Endothelial cell (in vitro differentiated cells): ENCODE measurements at places on chromosomes 7 and 10.

DNA sequence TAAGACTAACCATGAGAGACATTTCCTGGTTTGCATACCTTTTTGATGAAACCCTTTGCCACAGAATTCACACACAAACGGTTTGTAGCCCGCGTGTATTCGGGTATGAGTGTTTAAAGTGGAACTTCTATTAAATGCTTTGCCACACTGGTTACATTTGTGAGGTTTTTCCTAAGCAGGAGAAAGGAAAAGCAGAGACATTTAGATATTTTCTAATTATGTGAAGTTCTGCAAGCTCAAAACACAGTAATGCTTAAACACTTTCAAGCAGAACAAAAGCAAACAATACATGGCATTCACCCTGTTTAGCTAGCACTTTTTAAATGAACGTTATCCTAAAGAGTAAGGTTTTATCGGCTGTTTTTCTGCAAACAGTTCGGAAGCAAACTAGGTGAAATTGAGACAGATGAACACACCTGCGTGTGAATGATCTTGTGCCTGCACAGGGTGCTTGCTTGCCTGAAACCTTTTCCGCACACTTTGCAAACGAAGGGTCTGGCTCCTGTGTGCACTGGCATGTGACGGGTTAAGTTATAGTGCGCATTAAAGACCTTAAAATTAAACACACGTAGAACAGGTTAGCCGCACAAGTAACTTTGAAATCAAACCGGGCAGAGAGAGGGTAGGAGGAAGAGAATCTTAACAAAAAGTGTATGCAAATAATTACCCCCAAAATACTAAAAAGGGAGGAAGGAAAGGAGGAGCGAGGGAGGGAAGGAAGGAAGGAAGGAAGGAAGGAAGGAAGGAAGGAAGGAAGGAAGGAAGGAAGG lies 1.6 kb downstream of the FEZF1 start:
- H3K27ac ChIP-seq, result no peak overlapping the region
- DNase-seq, result no peak
- peak overlapping the region; percentile 17 for H3K4me3 ChIP-seq
- peaks cover 39% of the 10 kb centered on the region for H3K27me3 ChIP-seq
- H3K36me3 ChIP-seq, result peaks cover 9% of the 10 kb centered on the region

DNA sequence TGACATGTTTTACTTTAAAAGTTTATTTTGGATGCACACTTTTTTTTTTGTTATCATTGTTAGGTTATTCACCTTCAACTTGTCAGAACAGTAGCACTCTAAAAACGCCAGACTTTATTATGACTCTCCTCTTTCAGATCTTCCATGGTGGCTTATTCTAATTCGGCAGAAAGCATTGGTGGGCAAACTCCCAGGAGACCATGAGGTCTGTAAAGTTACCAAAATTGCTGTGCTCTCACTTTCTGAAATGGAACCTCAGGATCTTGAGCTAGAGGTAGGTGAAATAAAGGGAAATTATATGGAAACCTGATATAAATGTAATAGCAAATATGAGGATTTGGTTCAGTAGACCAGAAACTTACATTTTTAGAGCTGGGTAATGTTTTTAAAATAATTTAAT lies 55.6 kb downstream of the INPP5F start:
- DNase-seq, result no peak
- H3K27me3 ChIP-seq, result no peaks in the 10 kb centered on the region
- H3K4me3 ChIP-seq, result no peak overlapping the region
- no peaks in the 10 kb centered on the region for H3K36me3 ChIP-seq
- no peak overlapping the region for H3K27ac ChIP-seq

GRCh38 chr7:142969183-142969582 lies 7.0 kb upstream of the KEL start:
- no peak for DNase-seq
- no peaks in the 10 kb centered on the region for H3K36me3 ChIP-seq
- peaks cover 2% of the 10 kb centered on the region for H3K4me1 ChIP-seq
- H3K4me3 ChIP-seq, result no peak overlapping the region
- H3K27me3 ChIP-seq, result no peaks in the 10 kb centered on the region

GRCh38 chr7:139871331-139871730 lies 42.3 kb downstream of the TBXAS1 start:
- H3K27ac ChIP-seq, result peak overlapping the region; percentile 81
- H3K27me3 ChIP-seq, result peaks cover 2% of the 10 kb centered on the region
- no peak for DNase-seq
- H3K4me1 ChIP-seq, result peaks cover 18% of the 10 kb centered on the region
- no peak overlapping the region for H3K4me3 ChIP-seq

GRCh38 chr7:157515342-157516041 lies 178.7 kb downstream of the DNAJB6 start:
- peaks cover 15% of the 10 kb centered on the region for H3K27me3 ChIP-seq
- no peak for DNase-seq
- no peaks in the 10 kb centered on the region for H3K4me1 ChIP-seq
- H3K27ac ChIP-seq, result no peak overlapping the region
- no peak overlapping the region for H3K4me3 ChIP-seq

DNA sequence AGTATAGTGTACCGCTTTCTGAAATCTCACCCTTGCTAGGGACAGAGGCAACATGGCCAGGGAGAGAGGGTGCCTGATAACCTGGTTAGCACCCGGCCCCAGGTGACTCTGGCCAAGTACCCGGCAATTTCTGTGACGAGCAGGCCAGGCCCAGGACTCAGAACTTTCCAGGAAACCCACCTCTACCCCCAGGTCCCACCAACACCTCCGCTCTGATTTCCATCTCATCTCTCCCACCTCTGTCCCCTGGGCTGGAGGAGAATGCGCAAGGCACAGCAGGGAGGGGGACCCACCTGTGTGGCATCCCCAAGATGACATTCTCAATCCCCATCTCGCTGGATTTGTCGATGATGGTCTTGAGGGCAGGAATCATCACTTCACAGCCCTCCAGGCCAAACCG lies 11.6 kb downstream of the OGDHL start:
- peaks cover 7% of the 10 kb centered on the region for H3K36me3 ChIP-seq
- H3K4me1 ChIP-seq, result peaks cover 16% of the 10 kb centered on the region
- peaks cover 3% of the 10 kb centered on the region for H3K27me3 ChIP-seq
- no peak for DNase-seq
- no peak overlapping the region for H3K4me3 ChIP-seq
- H3K27ac ChIP-seq, result no peak overlapping the region

- DNase-seq, result no peak
- H3K36me3 ChIP-seq, result no peaks in the 10 kb centered on the region
- H3K4me1 ChIP-seq, result no peaks in the 10 kb centered on the region
- H3K27ac ChIP-seq, result no peak overlapping the region
- no peak overlapping the region for H3K4me3 ChIP-seq
Observed at GRCh38 chr10:115969591-115969990, 303.4 kb downstream of the GFRA1 start.

GRCh38 chr10:99329554-99330346 lies 594 bp downstream of the CNNM1 start:
- H3K4me1 ChIP-seq, result peaks cover 3% of the 10 kb centered on the region
- peak overlapping the region; percentile 25 for H3K4me3 ChIP-seq
- no peak overlapping the region for H3K27ac ChIP-seq

DNA sequence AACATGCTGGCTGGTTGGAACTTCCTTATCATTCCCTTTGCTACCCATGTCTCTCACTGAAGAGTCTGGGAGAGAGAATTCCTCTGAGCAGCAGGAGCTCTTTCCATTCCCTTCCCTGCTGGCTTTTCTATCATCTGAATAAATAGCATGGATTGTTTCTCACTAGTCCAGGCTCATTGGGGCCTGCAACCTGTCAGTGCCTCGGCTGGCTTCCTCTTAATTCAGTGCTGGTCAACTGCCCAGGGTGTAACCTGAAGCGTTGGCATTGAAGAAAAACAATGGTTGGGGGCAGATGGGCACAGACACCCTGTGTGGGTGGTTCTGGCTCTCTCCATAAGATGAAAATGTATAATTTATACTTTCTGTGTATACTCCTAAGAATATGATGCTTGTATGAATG lies 155.6 kb downstream of the ANLN start:
- H3K27ac ChIP-seq, result no peak overlapping the region
- no peak overlapping the region for H3K4me3 ChIP-seq
- DNase-seq, result no peak
- no peaks in the 10 kb centered on the region for H3K4me1 ChIP-seq

GRCh38 chr7:123041101-123041500 lies 45.6 kb upstream of the TAS2R16 start:
- no peak overlapping the region for H3K4me3 ChIP-seq
- no peaks in the 10 kb centered on the region for H3K27me3 ChIP-seq

DNA sequence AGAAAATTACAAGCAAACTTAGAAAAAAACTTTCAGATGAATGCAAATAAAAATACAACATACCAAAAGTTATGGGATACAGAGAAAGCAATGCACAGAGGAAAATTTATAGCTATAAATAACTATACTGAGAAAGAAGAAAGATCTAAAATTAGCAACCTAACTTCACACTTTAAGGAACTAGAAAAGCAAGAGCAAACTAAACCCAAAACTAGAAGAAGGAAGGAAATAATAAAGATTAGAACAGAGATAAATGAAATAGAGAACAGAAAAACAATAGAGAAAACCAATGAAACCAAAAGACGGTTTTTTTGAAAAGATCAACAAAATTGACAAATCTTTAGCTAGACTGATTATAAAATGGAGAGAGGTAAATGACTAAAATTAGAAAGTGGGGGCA lies 9.6 kb upstream of the STRA8 start:
- H3K4me3 ChIP-seq, result no peak overlapping the region
- DNase-seq, result no peak
- no peaks in the 10 kb centered on the region for H3K36me3 ChIP-seq
- no peak overlapping the region for H3K27ac ChIP-seq
- H3K4me1 ChIP-seq, result peaks cover 5% of the 10 kb centered on the region

DNA sequence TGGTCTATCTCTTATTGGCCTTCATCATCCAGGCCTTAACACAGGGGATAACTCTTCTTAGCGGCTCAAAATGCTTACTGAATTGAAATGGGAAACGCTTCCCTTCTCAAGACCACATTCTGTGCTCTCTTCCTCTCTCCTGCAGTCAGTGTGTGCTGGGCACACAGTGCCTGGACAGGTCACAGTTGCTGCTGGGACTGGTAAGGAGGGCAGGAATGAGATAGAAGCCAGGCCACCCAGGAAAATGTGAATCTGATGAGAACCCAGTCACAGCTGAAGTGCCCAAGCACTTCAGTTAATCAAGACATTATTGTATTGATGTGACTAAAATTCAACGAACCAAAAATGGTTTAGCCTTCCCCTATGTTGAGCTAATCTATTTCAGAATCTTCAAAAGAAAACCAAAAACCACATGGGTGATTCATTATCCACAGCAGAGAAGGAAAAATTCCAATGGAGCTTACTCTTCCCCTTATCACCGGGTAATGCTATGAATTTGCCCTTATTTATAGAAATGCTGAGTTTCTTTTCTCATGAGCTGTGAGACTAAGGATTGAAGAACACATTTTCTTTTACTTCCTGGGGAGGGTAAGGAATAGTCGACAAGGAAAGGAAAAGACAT lies 41.2 kb upstream of the PLPP4 start:
- no peaks in the 10 kb centered on the region for H3K4me1 ChIP-seq
- no peak overlapping the region for H3K27ac ChIP-seq
- H3K4me3 ChIP-seq, result no peak overlapping the region

- H3K27me3 ChIP-seq, result peaks cover 1% of the 10 kb centered on the region
- no peak overlapping the region for H3K27ac ChIP-seq
- H3K4me1 ChIP-seq, result peaks cover 32% of the 10 kb centered on the region
- no peak for DNase-seq
Observed at GRCh38 chr10:3749600-3749999, 35.4 kb downstream of the KLF6 start.

- H3K27me3 ChIP-seq, result peaks cover 9% of the 10 kb centered on the region
- DNase-seq, result no peak
- H3K27ac ChIP-seq, result no peak overlapping the region
- no peaks in the 10 kb centered on the region for H3K36me3 ChIP-seq
Observed at GRCh38 chr7:54719425-54719824, 39.6 kb downstream of the SEC61G start.

- H3K36me3 ChIP-seq, result no peaks in the 10 kb centered on the region
- H3K4me3 ChIP-seq, result no peak overlapping the region
- H3K27me3 ChIP-seq, result no peaks in the 10 kb centered on the region
- peak overlapping the region; percentile 14 for H3K27ac ChIP-seq
- H3K4me1 ChIP-seq, result peaks cover 14% of the 10 kb centered on the region
Observed at GRCh38 chr7:124792696-124793095, 27.1 kb upstream of the GPR37 start.

DNA sequence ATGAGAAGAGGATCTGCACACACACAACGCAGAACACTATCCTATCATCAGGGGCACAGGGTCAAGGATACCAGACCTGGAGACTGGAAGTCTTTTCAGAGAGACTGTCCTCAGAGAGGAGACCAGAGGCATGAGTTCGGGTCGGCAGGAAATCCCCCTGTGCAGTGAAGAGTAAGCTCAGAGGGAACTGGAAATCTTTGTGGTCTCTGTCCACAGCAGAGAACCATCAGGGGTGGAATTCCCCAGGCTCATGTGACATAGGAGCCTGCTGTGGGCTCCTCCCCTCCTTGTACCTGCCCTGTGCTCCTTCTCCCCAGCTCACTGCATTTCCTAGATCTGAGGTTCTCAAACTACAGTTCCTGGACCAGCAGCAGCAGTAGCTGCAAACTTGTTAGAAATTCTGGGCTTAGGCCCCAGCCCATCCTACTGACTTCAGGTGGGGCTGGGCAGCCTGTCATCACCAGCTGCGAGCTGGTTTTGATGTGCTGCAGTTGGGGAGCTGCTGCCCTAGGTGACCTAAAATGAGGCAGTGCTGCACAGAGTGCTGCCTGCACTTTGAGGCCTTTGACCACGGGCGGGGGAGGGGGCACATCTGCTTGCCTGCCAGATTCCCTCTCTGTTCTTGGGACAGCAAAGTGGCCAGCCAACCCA lies 2.4 kb downstream of the ZMIZ2 start:
- no peak overlapping the region for H3K27ac ChIP-seq
- peaks cover 17% of the 10 kb centered on the region for H3K4me1 ChIP-seq
- H3K4me3 ChIP-seq, result no peak overlapping the region
- peaks cover 14% of the 10 kb centered on the region for H3K27me3 ChIP-seq
- no peak for DNase-seq

GRCh38 chr7:1727812-1728570 lies 57.9 kb downstream of the ELFN1 start:
- DNase-seq, result no peak
- H3K4me3 ChIP-seq, result no peak overlapping the region
- H3K4me1 ChIP-seq, result no peaks in the 10 kb centered on the region
- H3K36me3 ChIP-seq, result peaks cover 20% of the 10 kb centered on the region

GRCh38 chr10:99084161-99084560 lies 151.5 kb downstream of the HPSE2 start:
- H3K4me1 ChIP-seq, result no peaks in the 10 kb centered on the region
- no peak overlapping the region for H3K27ac ChIP-seq
- H3K4me3 ChIP-seq, result no peak overlapping the region
- no peak for DNase-seq

DNA sequence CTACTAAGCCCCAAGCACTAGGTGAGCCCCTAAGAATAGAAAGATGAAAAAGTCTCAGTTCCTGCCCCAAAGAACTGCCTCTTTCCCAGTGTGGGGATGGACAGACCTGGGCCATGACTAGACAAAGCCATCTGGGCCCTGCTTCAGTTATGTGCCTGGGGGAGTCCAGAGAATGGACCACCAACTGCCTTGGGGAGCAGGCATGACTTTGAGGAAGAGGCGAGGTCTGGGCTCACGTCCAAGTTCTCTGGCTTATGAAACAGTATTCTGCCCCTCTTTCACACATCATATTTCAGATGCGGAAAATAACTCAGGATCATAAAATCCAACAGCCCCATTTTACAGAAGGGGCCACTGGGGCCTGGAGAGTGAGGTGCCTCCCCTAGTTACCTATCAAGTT lies 80.3 kb downstream of the PLXNA4 start:
- H3K4me3 ChIP-seq, result no peak overlapping the region
- no peaks in the 10 kb centered on the region for H3K36me3 ChIP-seq
- no peak overlapping the region for H3K27ac ChIP-seq
- DNase-seq, result no peak

- no peak overlapping the region for H3K27ac ChIP-seq
- DNase-seq, result no peak
- peaks cover 6% of the 10 kb centered on the region for H3K4me1 ChIP-seq
- H3K27me3 ChIP-seq, result no peaks in the 10 kb centered on the region
Observed at GRCh38 chr7:130960208-130960988, 226.4 kb upstream of the KLF14 start.
